Aorta (tissue), 5 donors: ENCODE measurements at places on chromosomes 5 and 9. TPM values are rescaled to one million over a fixed set of nuclear protein-coding genes. Genes with fewer than 3 reads are reported as not detected.

Gene FAM240B
- total RNA-seq, result not detected

DNA sequence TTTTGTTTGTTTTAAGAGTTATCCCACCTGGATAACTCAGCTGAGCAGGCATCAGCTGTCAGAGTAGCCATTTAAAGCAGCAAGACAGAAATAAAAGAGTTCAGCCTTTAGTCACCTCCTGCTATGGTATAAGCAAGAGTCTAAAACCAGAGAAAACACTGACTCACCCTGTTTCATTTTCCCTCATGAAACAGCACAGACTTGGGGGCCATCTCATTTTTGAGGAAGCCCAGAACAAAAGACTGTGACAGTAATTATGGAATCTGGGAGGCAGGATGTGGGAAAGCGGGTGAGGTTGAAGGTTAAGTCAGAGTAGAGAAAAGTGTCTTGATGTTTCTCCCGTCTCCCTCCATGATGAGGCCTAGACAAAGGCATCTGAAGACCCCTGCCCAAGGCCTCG is 90.2 kb upstream of the FAM174A start:
- DNase-seq, result no peak

Gene MEGF10
- total RNA-seq, result 0.72 TPM

DNA sequence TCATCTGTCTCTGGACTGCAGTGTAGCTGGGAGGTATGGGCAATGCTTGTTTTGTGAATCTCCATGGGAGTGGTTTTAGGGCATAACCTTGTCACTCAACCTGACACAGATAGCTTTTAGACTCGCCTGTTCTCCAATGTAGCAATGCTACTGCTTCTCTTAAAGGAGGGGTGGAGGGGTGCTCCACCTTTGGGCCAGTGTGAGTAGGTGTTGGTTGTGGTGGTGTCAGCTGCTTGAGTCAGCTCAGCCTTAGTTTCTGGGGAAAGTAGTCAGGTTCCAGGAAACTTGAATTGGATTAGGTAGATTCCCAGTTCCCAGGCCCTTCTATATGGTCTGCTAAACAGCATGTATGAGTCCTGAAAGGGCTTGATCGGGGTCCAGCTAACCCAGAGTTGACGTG is 91.1 kb upstream of the PLPPR1 start:
- DNase-seq, result no peak

GRCh38 chr5:160271396-160271795 is 41.0 kb downstream of the CCNJL start:
- DNase-seq, result no peak

DNA sequence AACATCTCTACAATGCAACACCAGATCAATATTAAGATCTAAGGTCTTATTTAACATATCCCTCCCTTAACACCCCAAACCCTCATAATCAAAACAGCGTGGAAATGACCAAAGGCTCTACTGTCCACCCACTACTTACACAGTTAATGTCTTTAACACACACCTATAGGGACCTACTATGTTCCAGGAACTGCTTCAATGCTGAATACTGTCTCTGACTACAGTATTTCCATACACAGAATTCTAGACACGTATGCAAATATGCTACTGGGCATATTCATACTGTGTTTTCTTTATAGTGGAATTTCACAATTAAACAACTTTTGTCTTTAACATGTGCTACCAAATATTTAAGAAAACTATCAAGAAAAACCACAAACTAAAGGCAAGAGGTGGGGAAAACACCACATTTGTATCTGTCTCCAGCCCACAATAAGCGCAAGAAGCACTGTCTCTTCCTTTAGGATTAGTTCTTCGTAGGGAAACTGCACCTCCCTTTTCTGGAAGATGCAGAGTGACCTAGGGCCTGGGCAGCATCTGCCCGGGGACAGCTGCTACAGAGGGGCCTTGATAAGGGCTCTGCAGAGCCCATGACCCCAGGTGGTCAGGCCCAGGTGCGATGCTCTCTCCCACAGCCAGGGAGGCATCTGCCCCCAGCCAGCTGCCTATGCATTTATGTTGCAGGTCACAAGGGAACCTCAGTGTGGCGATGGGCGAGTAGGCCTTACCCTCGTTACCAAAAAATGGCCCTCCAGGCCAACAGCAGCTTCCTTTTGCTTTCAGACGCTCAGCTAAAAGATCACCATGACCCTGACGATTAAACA is 55.2 kb downstream of the PSMB7 start:
- no peak for DNase-seq

GRCh38 chr5:96049398-96050272 is 88.0 kb upstream of the ELL2 start:
- DNase-seq, result no peak

DNA sequence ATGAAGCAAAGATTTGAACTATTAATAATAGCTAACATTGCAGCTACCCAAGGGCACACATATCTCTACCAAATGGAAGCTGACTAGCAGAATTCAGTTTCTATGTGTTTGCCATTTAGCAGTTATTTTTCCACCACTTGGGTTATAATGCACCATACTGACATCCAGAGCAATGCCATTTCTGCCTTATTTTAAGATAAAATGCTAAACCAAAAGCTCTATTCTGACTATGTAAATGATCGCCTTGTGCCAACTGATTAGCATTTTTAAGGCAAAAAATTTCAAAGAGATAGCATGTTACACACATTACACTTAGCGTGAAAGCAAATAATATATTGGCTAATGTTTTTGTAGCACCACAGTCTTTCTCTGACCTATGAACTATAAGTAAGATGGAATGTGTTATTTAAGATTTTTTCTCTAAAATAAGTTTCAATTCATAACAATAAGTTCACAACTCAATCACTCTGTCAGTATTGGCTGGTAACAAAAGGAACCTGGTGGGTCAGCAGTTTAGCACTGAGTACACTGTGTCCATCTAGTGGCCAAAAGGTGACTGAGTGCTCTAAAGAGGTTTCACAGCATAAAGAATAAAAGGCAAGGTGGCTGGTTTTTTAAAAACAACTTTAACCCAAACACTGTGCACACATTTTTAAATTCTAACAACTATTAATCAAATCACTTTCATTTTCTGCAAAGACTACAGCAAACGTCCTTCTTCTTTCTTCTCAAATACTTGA is 443.5 kb downstream of the PDE4D start:
- DNase-seq, result no peak

DNA sequence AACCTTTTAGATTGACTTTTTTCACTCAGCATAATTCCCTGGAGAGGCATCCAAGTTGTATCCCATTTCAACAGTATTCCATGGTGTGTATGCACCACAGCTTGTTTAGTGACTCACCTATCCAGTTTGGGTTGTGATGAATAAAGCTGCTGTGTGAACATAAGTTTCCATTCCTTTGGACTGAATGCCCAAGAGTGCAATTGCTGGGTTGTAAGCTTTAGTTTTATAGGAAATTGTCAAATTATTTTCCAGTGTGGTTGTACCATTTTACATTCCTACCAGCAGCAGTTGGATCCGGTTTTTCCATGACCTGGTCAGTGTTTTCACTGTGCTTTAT is 60.9 kb upstream of the TMED7 start:
- no peak for DNase-seq

DNA sequence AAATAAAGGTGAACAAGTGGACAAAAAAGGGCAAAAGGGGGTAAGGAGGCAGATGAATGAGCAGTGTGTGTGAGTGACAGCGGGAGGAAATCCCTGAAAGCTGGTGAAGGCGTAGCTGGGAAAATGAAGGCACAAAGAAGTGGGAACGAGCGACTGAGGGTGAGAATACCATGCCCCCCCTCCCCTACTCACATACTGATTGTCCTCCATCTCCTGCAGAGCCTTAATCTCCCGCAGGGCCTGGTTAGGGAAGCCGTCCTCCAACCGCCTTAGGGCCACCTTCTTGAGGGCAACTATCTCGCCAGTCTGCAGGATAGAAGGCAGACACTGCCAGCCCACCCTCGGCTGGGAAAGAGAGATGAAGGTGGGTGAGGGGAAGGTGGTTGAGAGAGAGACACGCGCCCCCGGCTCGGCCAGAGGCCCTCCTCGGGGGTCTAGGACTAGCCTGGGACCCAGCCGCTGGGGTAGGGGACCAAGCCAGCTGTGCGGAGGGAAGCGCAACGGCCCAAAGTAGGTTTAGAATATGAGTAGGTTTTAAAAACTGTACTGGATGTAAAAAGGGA is 522 bp downstream of the CDK20 start:
- DNase-seq, result no peak

DNA sequence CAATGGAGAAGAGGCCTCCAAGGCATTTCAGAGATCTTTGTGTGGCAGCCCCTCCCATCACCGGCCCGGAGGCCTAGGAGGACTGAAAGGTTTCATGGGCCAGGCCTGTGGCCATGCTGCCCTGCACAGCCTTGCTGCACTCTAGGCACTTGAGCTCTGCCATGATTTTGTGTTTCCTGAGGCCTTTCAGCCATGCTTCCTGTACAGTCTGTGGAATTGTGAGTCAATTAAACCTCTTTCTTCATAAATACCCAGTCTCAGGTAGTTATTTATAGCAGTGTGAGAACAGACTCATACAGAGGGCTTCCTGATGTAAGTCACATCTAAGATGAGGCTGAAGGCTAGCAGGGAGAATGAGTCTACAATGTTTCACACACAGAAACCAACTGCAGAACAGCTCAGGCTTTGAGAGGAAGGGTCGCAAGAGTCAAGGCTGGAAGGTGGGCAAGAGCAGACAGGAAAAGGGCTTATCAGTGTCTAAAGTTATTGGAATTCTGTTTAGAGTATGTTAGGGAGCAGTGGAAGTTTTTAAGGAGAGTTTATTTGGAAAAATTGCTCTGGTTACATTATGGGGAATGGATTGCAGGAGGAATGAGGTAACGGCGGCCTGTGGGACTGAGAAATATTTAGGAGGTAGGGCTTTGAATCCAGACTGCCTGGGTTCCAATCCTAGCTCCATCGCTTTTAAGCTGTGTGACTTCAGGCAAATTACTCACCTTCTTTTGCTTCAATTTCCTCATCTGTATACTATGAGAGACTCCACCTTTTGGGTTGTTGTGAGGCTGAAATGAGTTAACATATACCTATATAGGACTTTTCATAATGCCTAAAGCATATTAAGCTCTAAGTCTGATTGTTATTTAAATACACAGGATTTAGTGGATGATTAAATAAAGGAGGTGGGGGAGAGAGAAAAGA is 291.2 kb downstream of the CWC27 start:
- DNase-seq, result no peak

- no peak for DNase-seq
Observed at GRCh38 chr5:67552773-67553172, 356.2 kb upstream of the CD180 start.

GRCh38 chr5:88829054-88829453 is 53.9 kb downstream of the MEF2C start:
- DNase-seq, result no peak

Gene TUSC1
- 22.1 TPM for total RNA-seq

Gene PROB1
- total RNA-seq, result 3.0 TPM

Gene DMRTA1
- total RNA-seq, result 0.13 TPM

- DNase-seq, result no peak
Observed at GRCh38 chr5:64811050-64811640, 42.4 kb downstream of the CWC27 start.

GRCh38 chr5:177496727-177497291 is 595 bp downstream of the PDLIM7 start:
- DNase-seq, result peak; percentile 94

Gene PRLR
- 1.1 TPM for total RNA-seq

Gene USP20
- 54.2 TPM for total RNA-seq

DNA sequence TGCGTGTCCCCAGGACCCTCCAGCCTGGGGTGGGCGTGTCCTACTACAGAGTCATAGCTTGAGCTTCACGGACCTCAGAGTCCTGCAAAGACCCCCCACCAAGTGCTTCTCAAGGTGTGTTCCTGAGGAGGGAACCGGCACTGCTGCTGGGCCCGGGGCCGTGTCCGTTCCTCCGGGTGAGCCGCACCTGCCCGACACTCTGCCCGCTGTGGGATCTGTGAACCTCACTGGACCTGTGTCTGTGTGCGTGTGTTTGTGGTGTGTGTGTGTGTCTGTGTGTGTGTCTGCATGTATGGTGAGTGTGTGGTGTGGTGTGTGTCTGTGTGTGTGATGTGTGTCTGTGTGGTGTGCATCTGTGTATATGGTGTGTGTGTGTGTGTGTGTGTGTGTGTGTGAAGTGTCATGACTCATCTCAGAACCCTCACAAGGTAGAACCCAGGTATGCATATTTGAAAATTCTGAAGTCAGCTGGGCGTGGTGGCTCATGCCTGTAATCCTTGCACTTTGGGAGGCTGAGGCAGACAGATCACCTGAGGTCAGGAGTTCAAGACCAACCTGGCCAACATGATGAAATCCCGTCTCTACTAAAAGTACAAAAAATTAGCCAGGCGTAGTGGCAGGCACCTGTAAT is 40.9 kb upstream of the RXRA start:
- DNase-seq, result no peak

DNA sequence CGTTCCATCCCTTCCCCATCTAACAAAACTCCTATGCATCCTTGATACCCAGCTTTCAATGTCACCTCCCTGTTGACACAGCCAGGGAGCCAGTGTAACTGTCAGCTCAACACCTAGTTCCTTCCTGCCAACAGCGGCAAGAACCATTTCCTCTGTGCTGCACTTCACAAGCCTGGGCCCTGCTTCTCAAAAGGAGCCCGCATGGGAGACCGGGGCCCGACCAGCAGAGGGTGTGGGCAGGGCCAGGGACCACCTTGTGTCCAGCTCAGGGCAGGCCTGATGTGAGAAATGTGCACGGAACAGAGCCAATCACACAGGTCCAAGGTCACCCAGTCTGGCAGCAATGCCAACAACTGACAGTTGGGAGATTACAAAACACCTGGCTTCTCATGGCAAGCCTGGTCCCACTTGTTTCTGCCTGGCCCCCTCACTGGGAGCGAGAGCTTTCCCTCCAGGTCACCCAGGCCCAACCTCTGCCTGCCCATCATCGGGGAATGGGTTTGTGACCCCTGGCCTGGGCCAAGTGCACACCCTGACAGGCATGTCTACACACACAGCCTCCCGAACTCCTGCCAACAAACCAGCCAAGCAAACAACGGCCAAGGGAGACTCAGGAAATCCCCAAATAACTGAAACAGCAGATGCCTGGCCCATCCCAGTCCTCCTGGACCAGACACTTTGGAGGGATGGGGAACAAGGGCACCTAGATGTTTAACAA is 3.1 kb downstream of the RNF44 start:
- DNase-seq, result peak; percentile 60

DNA sequence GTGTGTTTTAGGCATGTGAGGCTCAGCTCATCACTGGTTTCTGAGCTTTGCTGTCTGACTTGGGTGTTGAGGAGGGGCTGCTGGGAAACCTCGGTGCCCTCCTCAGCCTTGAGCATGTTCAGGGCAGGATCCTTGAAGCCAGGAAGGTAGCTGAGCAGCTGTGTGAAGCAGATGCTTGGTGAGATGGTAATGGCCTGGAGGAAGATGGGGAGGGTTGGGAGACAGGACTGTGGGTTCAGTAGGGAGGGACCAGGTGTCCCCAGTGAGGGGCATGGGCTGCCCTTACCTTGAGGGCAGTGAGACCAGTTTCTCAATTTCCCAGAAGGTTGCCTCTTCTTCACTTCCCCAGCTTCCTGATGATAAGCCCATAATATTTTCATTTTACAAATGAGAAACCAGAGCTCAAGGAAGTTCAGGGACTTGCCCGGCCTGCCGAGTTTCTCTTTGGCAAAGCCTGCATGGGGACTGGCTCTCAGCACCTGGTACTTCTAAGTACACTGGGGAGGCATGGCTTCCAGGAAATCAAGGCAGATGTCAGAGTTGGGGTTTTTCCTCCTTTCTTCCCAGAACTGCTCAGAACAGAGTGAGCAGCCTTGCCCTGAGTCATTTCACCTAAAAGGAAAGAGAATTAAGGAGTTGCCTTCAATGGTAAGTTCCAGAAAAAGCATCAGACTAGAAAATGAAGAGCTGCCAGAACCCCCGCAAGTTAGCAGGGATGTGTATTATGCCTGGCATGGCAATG is 225.7 kb downstream of the MAST4 start:
- DNase-seq, result no peak

- DNase-seq, result peak; percentile 84
Observed at GRCh38 chr9:137067860-137068538, 2.4 kb downstream of the SAPCD2 start.

Gene CARD6
- 10.4 TPM for total RNA-seq
